ENCODE measurements at places on chromosomes 2 and 18.

DNA sequence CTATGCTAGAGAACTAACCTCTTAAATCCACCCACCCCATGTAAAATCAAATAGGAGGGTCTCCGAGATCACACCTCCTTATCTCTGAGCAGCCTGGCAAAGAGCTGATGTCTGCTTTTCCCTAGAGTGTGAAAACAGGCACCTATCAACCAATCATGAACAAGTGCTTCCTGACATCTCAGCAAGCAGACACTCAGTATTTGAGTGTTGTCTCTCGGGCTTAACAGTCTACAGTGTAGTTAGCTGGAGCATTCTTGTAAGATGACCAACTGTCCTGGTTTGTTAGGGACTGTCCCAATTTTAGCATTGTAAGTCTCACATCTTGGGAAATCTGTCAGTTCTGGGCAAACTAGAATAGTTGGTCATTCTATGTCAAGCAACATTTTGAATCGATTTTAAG lies 26.4 kb downstream of the MARCHF4 start:
- peak; percentile 73 for DNase-seq

GRCh38 chr2:151478011-151478410 lies 68.3 kb downstream of the RIF1 start:
- DNase-seq = no peak

DNA sequence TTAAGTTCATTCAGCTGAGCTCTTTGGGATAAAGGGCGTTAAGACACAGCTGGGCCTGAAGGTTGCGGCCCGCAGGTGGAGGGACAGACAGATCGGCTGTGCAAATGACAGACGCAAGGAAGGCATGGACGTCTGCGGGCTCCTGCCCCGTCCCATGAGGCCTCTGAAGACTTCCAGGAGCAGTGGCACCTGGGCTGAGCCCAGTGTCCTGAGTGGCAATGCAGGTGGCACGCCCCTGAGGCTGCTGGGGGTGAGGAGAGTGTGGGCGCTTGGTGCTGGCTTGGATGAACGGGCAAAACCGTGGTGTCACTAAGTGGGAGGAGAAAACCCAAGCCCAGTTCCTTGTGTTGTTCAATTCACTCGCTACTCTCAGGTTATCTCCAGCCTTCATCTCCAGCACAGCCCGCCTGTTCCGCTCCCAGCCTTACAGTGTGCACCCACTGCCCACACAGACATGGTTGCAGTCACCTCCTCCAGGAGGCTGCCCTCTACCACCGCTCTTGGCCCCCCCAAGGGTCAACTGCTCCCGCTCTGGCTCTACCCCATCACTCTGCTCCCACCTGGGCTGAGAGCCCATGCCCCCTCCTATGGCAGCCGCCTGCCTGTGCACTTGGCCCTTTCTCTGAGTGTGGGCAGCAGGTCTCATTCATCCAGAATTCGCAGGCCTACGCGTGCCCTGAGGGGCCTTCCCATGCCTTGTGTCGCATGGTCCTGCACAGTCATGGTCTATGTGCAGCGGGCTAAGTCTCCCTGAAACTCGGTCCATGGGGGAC lies 50.3 kb downstream of the PTGR3 start:
- peak; percentile 38 for DNase-seq

DNA sequence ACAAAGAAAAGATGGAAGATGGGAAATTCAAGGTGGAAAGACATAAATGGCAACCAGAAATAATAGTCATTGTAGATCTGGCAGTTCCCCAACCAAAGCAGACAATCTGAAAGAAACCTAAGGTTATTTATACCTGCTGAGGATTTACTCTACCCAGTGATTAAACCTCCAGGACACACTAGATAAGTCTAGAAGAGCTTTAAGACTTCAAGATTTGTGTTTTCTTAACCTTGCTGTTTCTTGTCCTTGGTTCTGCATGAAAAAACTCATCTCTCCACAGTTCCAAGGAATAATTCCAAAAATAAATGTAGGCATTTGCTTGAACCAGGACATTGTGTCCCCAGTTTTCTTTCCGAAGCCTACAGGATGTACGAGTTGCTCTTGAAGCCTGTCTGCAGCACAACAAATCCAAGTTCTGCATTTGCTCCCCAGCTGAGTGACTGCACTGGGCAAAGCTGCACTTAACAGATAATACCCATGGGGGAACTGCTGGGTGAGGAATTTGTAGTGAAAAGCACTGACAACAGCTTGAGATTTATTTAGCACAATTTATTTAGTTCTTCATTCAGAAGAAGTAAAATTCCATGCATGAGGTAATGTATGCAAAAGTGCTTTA lies 19.8 kb downstream of the DTNA start:
- no peak for DNase-seq

DNA sequence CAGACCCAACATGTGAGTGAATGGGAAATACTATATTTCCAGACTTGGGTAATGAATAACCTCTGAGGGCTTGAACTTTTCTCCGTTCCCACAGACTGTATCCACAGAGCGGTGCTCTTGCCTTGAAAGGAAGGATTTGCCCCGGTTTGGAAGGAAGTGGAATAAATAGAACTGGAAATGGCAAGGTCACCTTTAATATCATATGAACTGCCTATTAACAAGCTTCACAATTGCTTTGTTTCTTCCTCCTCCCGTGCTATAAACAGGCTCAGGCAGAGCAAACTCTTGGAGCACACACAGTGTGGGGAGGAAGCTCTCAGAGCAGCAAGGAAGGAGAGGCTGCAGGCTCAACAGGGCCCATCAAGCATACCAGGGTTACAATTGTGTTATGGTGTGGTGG lies 28.5 kb upstream of the DARS1 start:
- DNase-seq = no peak

DNA sequence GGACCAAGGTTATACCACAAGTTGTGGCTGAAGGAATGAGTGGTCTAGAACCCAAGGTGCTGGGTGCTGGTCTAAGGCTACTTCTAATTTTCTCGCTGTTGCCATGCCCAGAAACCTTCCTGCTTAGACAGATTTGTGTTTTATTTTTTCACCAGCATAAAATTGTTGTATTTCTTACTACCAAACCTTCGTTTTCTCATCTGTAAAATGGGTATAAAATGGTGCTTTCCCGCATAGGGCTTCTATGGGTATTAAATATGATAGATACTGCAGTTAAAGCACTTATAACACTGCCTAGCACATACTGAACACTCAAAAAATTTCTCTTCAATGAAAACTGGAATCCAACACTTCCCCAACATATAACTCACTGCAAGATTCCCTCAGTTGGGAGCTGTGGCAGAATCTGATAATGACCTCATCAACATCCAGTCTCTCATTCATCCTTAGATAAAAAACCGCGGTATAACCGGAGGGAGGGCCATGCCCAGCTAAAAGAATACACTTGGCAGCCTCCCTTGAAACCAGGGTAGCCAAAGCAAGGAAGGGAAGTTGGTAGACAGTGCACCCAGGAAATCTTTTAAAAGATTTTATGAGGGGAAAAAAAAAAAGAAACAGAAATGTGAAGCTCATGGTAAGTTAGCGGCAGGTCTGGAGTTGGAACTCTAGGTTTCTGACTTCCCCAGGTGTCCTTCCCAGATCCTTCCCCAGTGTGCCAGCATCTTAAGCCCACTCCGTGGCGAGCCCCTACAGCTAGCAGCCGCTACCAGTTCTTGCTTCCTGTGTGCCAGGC lies 1.2 kb downstream of the NEMP2 start:
- DNase-seq = no peak

DNA sequence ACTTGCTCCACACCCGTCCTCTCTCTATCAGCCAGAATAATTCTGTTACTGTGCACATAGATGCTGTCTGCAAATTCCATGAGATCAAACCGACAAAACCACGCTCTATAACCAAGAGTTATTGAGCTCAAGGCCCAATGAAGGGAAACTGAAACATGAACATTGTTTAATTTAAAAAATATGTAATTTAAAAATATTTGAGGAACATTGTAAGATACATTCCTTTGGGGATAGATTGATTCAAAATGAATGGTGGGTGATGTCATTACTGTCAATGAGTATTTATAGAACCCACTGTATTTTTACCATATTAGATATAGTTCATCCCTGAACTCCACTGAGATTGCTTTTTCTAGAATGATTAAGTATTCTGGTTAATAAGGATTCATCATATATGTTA lies 50.4 kb downstream of the NCKAP5 start:
- DNase-seq = no peak

- DNase-seq = no peak
Observed at GRCh38 chr18:63098018-63098981, 221.3 kb downstream of the BCL2 start.

GRCh38 chr2:20935168-20935775 lies 108.6 kb downstream of the APOB start:
- no peak for DNase-seq

DNA sequence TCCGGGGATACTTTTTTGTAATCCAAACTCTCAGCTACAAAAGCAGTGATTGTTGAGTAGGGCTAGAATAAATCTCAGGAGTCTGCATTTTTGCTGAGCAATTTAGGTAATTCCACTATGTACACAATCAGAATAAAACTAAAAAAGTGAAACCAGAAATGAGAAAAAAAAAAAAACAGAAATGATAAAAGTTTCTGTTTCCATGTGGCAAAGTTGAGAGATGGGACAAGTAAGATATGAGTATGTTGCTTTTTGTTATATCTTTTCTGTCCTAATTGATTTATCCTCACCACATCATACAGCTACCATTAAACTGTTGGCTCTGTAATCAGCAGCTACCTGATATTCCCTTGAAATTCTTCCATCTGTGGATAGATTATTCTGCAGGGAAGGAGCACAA lies 92.7 kb downstream of the VWC2L start:
- DNase-seq = no peak

- DNase-seq = no peak
Observed at GRCh38 chr2:112597537-112598322, 13.3 kb downstream of the CHCHD5 start.

DNA sequence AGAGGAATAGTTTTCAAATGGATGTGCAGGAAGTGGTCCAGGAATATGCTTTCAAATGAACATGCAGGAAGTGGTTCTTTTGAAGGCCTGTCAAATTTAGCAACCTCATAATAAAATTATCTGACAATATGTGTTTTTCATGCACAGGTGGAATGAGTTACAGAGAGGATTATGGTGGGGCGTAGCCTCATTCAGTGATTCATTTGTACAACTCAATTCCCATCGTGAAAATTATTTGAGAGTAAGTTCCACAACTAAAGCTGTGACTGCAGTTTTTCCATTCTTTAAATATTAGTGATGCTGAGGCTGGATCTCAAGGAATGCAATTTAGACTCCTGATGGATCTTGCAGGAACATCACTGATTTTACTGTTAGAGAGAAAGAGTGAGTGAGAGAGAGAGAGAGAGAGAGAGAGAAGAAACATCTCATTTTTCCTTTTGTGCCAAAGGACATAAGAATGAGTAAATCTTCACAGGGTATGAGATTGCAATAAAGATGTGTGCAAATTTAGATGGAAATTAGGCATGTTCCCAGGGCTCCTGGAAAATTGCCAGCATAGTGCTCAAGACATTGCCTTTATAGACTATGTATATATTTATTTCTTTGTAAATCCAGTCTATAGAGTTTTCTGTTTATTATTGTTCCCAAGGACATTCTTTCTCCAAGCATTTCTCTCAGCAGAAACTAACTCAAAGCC lies 394.9 kb upstream of the ZEB2 start:
- no peak for DNase-seq

GRCh38 chr2:208129744-208130711 lies at the start of gene CRYGC:
Gene CRYGC, minus strand, starts transcription at chr2:208129828. Its CDS starts 36 bp downstream, at chr2:208129792.
- DNase-seq = no peak

DNA sequence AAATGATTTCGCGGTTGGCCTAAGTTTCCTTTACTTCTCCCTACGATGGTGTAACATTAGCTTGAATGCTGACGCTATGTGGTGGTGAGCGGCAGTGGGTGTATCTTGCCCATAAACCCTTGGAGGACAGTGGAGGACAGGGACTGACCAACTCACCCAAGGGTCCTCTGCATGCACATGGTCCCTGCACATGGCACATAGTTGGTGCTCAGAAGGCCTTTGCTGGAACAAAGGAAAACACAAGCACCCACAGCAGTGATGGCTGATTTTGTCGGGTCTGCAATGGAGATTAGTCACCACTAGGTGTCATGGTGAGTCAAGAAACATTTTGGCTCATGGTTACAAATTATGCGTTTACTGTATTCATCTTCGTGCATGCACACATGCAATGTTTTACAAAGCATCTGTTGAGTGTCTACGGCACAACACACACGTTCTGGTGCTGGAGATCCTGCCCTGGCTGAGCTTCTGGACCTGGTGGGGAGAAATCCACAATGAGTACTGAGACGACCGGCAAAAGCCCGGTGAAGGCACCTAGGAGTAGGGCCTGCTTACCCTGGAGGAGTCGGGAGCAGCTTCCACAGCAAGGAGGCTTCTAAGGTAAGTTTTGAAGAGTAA lies 44.0 kb downstream of the PDCL3 start:
- peak; percentile 82 for DNase-seq

DNA sequence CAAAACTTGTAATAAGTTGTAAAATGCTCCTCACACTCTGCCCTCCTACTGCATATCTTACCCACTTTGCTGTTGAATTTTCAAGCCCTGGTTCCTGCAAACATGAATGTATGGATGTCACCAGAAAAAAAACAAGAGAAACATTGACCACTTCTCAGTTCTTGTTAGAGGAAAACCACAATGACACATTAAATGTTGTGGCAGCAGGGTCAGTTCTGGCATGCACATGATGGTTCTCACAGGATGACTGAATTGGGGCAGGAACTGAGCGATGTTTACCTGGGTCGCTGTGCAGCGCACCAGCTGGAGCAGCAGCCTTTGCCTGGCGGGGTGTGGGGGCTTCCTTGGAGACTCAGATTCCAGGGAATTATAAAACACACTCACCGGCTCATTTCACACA lies 14.0 kb upstream of the PRKCE start:
- DNase-seq = no peak

DNA sequence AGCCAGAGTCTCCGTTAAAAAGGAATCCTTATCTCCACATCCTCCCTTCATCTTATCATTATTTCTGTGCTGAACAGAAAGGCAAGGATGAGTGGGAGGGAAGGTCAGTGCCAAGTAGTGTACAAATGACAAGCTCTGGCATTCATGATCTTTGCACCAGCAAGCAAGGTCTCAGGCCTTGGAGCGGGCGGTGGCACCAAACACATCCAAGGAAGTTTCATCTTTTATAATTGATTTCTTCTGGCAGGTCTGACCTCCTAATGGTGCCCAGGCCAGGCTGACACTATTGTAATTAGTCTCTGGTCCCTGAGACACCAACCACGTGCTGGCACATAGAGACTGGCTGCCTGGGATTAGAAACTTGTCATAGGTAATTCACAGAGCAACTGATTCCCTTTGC lies 336.6 kb downstream of the EN1 start:
- DNase-seq = no peak
